ENCODE measurements at places on chromosomes 4 and X. TPM values are rescaled to one million over a fixed set of nuclear protein-coding genes. Genes with fewer than 3 reads are reported as not detected.

The FAM184B gene
- total RNA-seq, result not detected

The SPANXC gene
- total RNA-seq, result not detected

DNA sequence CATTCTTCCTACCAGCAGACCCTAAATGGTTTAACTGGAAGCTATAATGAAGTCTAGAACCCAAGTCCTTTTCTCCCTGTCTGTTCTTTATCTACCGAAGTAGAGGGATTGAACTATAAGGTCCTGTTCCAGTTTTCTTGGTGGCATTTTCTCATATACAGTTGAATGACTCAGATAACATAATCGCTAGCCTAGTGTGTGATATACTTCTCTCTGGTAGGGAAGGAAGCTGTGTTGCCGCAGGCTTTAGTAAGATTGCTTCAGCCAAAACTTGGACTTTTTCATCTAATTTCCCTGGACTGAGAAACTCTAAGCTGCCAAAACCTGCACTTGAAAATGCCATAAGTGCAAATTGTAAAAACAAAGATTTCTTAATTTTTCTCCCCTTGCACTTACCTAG lies 123.4 kb downstream of the NWD2 start:
- no peak for DNase-seq

DNA sequence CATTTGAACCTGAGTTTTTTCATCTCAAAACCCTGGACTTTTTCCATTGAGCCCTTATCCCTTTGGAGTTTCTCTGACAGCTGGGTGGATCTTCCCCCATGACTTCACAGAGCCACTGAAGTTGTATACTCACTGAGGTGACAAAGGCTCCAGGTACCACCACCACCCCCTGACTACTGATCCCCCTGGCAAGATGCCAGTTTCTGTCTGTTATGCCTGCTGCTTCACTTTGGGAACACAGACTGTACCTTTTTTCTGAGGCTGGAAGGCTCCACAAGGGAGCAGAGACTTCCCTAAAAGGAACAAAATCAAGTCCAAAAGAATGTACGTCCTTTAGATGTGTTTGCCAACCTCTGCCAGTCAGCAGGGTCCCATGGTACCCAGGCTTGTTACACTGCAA lies 160.3 kb upstream of the JADE1 start:
- no peak for DNase-seq

DNA sequence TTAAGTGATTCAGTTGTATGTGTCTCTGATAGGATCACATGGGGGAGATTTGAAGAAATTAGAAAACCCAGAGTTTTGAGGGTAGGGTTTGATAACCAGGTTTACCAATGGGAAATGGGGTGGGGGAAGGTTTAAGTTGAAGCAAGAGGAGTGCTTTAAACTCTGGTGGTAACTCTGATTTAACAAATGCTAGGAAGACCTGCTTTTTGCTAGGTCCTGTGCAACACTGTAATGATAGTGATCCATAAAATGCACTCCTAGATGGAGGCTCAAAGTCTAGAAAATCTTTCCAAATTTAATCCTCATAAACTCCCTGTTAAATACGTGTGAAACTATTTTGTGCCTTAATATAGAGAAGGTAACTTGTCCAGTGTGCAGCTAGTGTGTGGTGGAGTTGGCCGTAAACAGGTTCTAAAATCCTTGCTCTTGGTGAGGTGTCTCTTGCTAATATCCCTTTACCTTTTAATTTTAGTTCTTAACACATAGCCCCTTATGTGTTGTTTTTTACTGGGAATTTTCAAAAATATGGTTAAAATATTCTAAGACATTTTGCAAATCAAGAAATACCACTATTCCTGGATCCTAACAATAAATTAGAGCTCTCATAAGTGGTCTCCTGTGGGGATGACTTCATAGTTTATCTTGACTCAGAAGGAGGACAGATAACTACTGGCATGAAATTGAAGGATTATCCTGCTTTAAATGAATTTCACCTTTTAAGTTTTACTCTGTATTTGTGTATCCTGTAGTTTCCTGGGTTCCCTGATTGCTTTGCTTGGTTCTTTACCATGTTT lies 4.1 kb downstream of the RPL34 start:
- no peak for DNase-seq

- no peak for DNase-seq
Observed at GRCh38 chrX:85611926-85612325, 232.5 kb upstream of the POF1B start.

GRCh38 chr4:150714462-150715438 lies 132.8 kb downstream of the MAB21L2 start:
- DNase-seq, result no peak

DNA sequence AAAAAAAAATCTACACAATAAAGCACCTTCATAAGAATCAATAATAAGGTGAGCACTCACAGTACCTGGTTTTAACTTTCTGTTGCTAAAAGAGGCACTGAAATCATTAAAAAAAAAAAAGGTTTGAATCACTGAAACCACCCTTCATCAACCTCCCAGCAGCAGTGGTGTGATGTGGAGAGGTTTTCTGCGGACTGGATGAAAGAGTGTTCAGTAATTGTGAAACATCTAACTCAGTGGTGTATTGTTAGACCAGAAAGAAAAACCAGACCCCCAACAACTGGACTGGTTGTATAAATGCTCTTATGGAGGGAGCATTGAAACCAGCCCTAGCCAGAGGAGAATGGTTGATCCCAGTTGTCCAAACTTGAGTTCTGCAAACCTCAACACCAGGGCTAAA lies 63.2 kb downstream of the SPIN3 start:
- no peak for DNase-seq

GRCh38 chr4:80255329-80256095 lies 11.0 kb upstream of the FGF5 start:
- DNase-seq, result no peak

- DNase-seq, result no peak
Observed at GRCh38 chr4:33850371-33850902, 2393.9 kb downstream of the ARAP2 start.

All from mucosa of gallbladder (tissue), 1 donor.